Activated CD8-positive, alpha-beta memory T cell treated with anti-CD3 and anti-CD28 coated beads, Interleukin-2, amount 10 ng/mL, durations not matched to agents 7 days and 5 days (primary cell): ENCODE measurements at places on chromosomes 6 and 20. TPM values are rescaled to one million over a fixed set of nuclear protein-coding genes. Genes with fewer than 3 reads are reported as not detected.

Gene FARS2
- total RNA-seq, result 28.3 TPM

Gene GOPC
- 25.0 TPM for total RNA-seq

Gene SIRPA
- total RNA-seq, result not detected

Gene THBD
- not detected for total RNA-seq

Gene LAMA4
- total RNA-seq, result not detected

Gene NNAT
- not detected for total RNA-seq

GRCh38 chr6:51152594-51152993, 333.9 kb downstream of the TFAP2B start:
- no peaks in the 10 kb centered on the region for H3K4me1 ChIP-seq
- no peak for DNase-seq
- no peaks in the 10 kb centered on the region for H3K36me3 ChIP-seq
- H3K27ac ChIP-seq, result no peak overlapping the region

GRCh38 chr6:168333491-168333890, 13.9 kb upstream of the DACT2 start:
- DNase-seq, result no peak
- H3K4me1 ChIP-seq, result no peaks in the 10 kb centered on the region
- no peak overlapping the region for H3K4me3 ChIP-seq
- H3K27me3 ChIP-seq, result no peaks in the 10 kb centered on the region
- H3K36me3 ChIP-seq, result no peaks in the 10 kb centered on the region
- no peak overlapping the region for H3K27ac ChIP-seq
